AG09309 (cell line): ENCODE measurements at places on chromosomes 16 and 17.

- DNase-seq: no peak
These were observed 25.9 kb upstream of the APOH start for GRCh38 chr17:66255112-66255511.

GRCh38 chr17:14211246-14211645, 25.4 kb downstream of the CDRT15 start:
- no peak for DNase-seq

DNA sequence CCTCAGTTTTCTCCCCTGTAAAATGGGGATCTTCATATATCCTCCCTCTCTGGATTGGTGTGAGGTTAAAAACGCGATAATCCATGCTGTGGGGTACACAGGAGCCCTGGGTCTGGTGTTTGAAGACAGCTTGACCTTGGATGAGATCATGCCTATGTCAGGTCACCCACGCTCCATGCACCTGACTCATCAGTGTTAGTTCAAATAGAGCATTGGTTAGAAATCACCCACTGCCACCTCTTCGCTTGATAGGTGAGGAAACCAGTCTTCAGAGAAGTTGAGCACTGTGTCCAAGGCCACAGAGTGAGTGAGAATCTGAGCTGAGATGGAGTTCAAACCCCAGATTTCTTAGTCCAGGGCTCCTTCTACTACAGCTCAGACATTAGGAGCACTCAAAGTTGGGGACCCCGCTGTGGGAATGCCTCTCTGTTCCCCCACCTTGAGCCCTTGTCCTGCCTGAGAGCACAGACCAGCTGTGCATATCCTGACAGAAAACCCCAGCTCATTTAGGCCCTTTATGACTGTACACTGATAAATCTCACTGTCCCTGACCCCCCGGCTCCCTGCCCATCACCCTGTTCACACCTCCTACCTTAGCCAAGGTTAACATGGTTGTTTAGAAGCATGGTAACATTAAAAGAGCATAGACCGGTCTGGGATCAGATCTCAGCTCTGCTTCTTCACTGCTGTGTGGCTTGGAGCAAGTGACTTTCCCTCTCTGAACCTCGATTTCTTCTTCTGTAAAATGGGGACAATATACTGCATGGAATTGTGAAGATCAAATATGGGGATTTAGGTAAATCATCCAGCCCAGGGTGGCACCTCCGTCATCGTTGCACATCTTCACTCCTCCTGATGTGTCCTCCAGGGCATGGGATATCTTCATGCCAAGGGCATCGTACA, 22.4 kb upstream of the LGALS9 start:
- DNase-seq: no peak

DNA sequence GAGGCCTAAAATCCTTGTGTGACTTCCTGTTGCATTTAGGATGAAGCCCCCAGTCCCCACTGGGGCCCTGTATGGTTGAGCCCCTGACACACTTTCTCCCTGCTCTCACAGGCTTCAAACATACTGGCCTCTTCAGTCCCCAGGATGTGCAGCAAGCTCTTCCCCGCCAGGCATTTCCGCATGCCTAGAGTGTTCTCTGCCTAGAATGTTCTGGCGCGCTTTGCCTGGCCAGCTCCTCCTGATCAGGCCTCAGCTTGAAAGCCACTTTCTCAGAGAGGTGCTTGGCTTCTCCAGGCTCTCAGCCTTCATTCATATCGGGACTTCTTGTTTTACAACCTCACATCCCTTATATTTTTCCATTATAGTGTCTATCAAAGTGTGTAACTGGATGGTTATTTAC, 123.7 kb downstream of the SPACA3 start:
- DNase-seq: no peak

DNA sequence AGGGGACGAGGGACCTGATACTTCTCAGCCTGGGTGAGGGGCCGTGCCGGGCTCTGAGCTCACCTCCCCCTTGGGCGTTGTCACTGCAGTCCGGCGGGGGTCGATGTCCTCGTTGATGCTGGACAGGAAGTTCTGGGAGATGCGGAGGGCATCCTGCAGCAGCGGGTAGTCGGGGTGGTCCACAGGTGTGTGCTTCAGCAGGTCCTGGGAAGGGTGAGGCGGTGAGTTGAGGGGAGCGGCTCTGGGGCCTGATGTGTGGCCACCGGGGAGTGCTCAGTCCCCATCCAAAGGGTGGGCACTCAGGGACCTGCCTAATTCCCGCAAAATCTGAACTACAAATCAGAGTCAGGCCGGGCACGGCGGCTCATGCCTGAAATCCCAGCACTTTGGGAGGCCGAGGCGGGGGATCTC, 75.6 kb downstream of the TIMM22 start:
- no peak for DNase-seq

DNA sequence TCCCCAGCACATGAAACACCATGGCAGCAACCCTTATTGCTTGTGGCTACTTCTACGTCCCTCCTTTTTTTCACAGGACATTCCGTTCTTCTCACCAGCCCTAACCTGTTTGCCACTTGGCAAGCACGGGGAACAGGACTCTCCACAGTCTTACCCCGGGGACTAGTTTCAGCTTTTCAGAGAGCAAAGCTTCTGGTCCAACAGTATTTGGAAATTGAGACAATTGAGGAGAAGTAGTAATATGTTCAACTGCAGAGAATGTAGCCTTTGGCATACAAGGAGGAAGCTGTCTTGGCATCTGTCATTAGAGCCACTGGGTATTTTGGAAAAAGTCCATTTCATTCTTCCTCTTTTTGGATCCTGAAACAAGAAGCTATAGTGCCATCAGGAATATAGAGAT, 65.7 kb downstream of the MAP2K6 start:
- no peak for DNase-seq

DNA sequence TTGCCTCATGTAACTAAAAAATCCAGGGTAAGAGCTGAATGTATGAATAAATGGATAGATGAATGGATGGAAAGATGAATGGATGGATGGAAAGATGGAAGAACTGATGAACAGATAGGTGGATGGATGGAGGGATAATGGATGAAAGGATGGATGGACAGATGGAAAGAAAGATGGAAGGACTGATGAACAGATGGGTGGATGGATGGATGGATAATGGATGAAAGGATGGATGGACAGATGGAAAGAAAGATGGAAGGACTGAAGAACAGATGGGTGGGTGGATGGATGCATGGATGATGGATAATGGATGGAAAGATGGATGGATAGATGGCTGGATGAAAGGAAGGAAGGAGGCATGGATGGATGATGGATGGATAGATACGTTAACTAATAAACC, 11.9 kb downstream of the CHD9NB start:
- no peak for DNase-seq
